ENCODE measurements at places on chromosomes 2 and 18.

DNA sequence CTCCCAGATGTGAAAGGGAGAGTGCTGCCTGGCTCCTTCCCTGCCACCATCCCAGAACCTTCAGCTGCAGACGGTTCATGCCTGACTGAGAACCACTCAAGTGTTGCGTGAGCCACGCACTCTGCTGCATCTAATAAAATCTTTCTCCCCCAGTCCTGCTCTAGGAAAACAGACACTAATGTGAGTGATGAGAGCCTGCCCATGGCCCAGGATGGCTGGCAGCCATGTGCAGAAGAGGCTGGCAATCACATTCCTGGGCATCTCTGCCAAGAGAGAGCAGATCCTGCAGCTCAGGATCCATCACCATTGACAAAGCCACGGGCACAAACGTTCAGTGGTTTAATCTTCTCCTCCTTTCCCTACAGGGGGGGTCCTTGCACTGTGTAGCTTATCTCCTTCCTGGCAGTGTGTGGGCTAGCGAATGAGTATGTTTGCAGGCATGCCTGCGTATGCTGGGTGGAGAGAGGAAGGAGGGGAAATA is 477.5 kb downstream of the SLC4A3 start:
- DNase-seq = no peak

GRCh38 chr2:206442833-206443734 is at the start of gene ADAM23:
TSS of gene ADAM23 (plus strand) at chr2:206443532. CDS start at chr2:206443867, 335 bp downstream.
- DNase-seq = peak; percentile 20

DNA sequence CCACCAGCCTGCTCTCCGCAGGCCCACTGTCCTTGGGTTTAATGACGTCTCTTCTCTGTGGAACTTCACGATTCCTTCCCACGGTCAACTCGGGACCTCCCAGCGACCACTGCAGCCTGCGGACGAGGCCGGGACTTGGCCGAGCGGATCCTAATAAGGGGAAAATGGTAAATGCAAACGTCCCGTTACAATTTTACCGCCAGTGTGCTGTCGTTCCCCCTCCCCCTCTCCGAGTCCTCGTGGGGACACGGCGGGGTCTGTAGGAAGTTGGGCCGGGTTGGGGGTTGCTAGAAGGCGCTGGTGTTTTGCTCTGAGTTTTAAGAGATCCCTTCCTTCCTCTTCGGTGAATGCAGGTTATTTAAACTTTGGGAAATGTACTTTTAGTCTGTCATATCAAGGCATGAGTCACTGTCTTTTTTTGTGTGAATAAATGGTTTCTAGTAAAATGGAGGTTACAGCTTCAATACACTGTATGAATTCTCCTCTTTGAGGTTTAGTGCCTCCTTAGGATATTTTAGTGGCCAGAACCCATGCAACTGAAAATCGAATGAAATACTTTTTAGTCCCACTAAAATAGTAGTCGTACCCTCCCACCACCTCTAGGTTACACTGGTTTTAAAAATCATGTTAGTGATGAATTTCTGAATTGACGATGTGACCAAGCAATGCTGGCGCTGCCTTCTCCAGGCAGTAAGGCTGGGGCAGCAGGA is 2.3 kb downstream of the HOXD11 start:
- DNase-seq = no peak

DNA sequence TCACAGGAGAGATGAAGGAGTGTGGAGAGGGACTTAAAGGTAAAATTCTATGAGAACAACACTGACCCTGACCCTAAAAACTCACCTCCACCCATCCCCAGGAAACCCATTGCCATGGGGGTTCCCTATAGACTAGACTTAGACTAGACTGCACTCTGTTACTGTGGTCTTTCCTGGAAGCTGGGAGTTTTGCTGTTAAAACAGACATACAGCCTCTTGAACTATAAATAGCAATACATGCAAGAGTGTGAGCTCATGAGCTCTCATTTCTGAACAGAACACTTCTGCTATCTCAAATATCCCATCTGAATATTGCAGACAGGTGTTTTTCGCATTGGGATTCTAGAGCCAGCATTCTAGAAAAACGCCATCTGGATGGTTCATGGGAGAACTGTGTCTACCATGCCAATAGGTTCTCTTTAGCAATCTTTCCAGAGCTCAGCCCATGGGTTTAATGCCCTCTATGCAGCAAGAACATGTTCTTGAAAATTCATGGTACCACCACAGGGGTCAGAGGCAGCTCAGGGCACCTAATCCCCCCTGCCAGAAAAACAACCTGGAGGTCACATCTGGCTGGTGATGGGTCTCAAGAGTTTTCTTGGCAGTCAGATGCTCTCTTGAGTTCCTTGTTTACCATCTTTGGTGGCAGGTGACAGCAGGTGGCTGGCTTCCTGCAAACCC is 51.9 kb downstream of the SLC14A2 start:
- no peak for DNase-seq

DNA sequence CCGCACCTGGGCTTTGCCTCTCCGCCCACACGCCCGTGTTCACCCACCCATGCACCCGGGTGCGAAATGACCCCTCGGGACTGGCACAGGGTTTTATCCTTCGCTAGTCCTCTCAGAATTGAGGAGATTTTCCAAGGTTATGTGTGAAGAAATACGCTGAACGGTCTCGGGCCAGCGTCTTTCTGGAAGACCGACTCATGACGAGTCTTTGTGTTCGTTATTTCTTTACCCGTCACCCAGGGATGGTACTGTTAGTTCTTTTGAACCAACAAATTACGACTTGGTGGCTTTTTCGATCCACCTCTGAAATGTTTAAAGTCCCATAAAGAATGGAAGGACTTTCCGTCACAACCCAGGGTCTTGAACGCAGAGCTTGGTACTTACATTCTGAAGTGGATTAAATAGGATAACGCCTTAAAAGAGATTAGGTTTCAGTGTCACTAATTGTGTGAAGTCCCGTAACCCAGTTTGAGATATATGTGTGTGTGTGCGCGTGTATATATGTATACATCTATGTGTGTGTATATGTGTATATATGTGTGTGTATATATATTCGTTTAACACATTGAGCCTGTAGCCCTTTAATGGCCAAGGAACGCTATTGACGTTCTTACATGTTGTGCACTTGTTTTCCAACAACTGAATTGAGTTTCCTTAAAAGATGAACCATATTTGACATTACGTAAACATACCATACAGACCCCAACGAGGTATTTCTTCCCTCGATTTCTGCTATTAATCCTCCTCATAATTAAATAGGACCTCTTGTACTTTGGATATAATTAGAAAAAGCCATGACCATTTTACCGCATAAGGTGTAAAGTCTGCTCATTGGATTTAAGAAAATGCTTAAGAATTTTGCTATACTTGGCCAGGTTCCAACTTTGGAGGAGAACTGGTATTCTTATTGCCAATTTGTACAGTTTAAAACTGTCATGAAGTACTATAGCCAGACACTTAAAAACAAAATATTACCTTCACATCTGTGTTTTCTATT is 889 bp downstream of the ZC3H15 start:
- DNase-seq = no peak

- no peak for DNase-seq
Measured at GRCh38 chr2:130951018-130951417, 114.3 kb downstream of the ARHGEF4 start.

All from stimulated activated CD4-positive, alpha-beta T cell treated with anti-CD3 and anti-CD28 coated beads, Interleukin-15, amount 100 ng/mL, for 1 hour (primary cell).